Testis (tissue), 5 donors: ENCODE measurements at places on chromosomes 6 and 20. TPM values are rescaled to one million over a fixed set of nuclear protein-coding genes. Genes with fewer than 3 reads are reported as not detected.

GRCh38 chr6:168105813-168106632 lies 27.0 kb upstream of the FRMD1 start:
- no peak overlapping the region for H3K4me3 ChIP-seq
- H3K27ac ChIP-seq, result no peak overlapping the region
- H3K27me3 ChIP-seq, result no peaks in the 10 kb centered on the region
- DNase-seq, result no peak

DNA sequence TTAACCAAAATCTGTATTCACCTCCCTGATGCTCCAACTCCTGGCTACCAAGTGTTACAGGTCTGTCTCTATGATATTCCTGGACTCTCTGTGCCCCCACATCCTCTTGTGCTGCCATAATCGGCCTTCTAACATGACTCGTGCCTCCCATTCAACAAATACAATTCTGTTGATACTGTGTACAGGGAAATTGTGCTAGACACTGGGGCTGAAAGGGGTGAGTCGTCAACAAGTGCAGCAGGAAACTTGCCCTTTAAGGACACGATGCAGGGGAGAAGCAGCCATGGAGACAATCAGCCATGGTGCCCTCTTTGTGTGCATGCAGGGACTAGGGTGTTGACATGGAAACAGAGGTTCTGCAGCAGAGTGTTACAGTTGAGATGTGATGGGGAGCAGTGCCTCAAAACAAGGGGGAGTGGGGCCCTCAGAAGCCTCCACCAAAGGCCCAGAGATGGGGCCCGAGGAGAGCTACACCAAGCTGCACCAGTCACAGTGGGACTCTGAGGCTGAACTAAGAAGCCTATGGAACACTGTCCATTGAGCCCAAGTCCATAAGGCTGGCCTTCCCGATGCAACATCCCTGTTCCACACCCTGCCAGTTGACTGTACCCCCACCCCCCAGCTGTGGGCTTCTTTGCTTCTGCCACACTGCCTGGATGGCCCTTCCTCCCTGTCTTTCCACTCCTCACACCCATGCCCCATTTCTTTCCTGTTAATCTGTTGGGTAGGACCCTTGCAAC lies 3.1 kb downstream of the PCED1A start:
- H3K27ac ChIP-seq, result no peak overlapping the region
- H3K27me3 ChIP-seq, result no peaks in the 10 kb centered on the region
- H3K4me1 ChIP-seq, result peaks cover 14% of the 10 kb centered on the region
- no peaks in the 10 kb centered on the region for H3K36me3 ChIP-seq
- DNase-seq, result no peak

DNA sequence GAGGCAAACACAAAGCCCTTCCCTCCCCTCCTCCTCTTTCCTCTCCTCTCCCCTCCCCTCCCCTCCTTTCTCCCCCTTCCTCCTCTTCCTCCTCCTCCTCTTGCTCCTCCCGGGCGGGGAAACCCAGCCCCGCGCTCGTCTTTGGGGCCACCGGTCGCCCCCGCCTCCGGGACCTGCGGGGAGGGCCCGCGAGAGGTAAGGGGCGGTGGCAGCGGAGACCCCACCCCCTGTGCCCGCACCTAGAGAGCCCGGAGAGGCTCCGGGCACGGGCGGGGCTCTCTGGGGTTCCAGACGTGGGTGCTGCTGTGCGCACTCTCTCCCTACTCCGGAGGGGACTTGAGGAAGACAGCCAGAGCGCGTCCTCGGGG lies at the start of gene RIN2:
RIN2 (plus strand) TSS at position 126 of the 368 bp plus-strand sequence. CDS start 131,344 bp downstream, outside the sequence.
- no peaks in the 10 kb centered on the region for H3K27me3 ChIP-seq
- H3K4me3 ChIP-seq, result peak within 1 kb of the TSS; percentile 72
- peak; percentile 34 for DNase-seq
- peak within 1 kb of the TSS; percentile 85 for H3K27ac ChIP-seq
- H3K4me1 ChIP-seq, result peaks cover 17% of the 10 kb centered on the region
- H3K36me3 ChIP-seq, result no peaks in the 10 kb centered on the region

DNA sequence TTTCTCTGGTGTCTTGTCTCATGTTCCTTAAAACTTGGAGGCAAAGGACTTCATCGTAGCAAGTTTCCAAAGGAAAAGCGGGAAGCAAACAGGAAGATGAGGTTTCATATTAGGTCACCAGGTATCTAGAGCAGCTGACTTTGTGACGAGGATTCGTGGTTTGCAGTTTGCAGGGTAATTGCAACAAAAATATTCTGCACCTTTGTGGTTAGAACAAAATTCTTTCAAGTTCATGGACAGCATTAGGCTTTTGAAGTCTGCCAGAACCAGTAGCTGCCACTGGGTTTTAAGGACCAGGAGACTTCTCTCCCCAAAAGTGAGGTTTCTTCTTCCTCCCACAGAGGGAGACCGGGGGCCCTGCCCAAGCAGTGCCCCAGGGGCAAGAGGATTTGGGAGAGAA lies 63.4 kb downstream of the RPP40 start:
- peaks cover 4% of the 10 kb centered on the region for H3K4me1 ChIP-seq
- H3K36me3 ChIP-seq, result no peaks in the 10 kb centered on the region
- DNase-seq, result no peak
- no peak overlapping the region for H3K27ac ChIP-seq

DNA sequence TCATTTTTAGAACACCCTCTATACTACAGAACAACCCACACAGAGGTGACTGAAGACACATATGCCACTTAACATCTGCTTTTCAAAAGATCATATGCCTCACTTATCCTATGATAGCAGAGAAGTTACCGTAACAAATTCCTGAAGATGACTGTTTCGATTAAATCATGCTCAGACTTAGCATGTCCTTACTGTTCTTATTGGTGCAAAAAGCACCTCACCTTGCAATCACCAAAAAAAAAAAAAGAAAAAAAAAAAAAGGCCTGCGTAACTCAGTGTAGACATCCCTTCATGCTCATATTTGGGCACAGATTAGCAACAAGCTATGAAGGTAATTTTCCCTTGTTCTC lies 17.7 kb upstream of the DST start:
- H3K36me3 ChIP-seq, result no peaks in the 10 kb centered on the region
- no peak overlapping the region for H3K4me3 ChIP-seq
- DNase-seq, result no peak

- peak overlapping the region; percentile 95 for H3K27ac ChIP-seq
- DNase-seq, result no peak
- no peaks in the 10 kb centered on the region for H3K27me3 ChIP-seq
- H3K4me3 ChIP-seq, result peak overlapping the region; percentile 76
Measured at GRCh38 chr6:53358440-53359094, 9.8 kb upstream of the ELOVL5 start.

GRCh38 chr6:145367149-145367548 lies 368.2 kb downstream of the EPM2A start:
- H3K27ac ChIP-seq, result no peak overlapping the region
- no peak for DNase-seq
- H3K27me3 ChIP-seq, result no peaks in the 10 kb centered on the region
- no peaks in the 10 kb centered on the region for H3K4me1 ChIP-seq

DNA sequence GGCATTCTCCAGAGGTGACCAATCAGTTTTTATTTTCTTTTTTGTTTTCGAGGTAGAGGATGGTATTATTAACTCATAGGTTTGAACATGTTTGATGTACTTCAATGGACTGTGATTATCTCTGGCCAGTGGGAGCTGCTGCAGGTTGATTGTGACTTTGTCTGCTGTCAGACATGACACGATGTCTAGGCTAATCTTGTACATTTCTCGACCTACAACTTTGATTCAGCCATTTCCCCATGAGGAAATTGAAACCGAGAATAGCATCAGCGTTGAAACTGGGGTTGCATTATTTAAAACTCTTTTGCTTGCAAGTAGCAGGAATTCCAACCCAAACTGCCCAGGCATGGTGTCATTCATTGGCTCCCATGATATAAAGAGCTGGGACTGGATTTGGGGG lies 218.9 kb downstream of the CDH26 start:
- H3K4me3 ChIP-seq, result no peak overlapping the region
- DNase-seq, result no peak
- H3K27ac ChIP-seq, result no peak overlapping the region
- no peaks in the 10 kb centered on the region for H3K27me3 ChIP-seq

DNA sequence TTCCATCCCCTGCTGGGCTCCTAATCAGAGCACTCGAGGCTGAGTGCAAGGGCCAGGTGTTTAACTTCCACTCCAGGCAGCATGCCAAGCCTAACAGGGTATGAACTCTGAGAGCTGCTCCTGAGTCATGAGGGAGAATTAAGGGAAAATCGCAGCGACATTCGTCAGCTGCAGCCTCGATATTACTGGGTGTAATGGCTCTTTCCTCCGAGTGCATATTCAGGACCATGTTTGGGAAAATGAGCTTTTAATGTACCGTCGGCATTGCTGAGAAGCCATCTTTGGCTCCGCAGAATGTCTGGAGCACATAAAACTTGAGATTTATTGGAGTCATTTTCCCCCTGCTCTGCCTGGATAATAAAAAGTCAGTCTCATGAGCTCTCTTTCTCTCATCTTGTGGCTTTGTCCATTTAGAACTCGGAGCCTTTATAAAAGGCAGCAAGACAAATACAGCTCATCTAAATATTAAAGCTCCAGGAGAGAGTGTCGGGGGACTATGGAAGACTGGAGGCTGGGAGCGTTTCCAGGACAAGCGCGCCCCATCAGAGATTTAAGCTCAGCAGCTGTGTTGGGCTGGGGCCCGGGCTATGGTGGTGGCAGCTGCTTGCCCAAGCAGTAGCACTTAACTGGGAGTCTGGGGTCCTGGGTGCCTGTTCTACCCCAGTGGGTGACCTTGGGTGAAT lies 103.7 kb downstream of the TOX2 start:
- peaks cover 7% of the 10 kb centered on the region for H3K4me1 ChIP-seq
- no peak overlapping the region for H3K4me3 ChIP-seq
- no peaks in the 10 kb centered on the region for H3K36me3 ChIP-seq
- no peaks in the 10 kb centered on the region for H3K27me3 ChIP-seq

DNA sequence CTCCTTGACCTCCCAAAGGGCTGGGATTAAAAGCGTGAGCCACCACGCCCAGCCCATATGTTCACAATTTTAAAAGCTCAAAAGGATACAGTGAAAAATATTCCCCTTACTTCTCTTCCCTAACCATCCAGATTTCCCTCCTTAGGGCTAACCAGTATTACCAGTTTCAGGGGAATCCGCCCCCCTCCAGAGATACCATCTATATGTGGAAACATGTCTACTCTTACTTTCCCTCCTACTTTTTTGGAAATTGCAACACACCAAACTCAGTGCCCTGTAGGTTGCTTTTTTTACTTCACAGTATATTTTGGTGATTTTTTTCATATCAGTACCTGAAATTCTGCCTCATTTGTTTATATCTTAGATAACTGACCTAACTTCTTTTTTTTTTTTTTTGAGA lies 6.9 kb upstream of the RPL10A start:
- no peaks in the 10 kb centered on the region for H3K36me3 ChIP-seq
- H3K27ac ChIP-seq, result no peak overlapping the region
- H3K4me1 ChIP-seq, result no peaks in the 10 kb centered on the region
- no peaks in the 10 kb centered on the region for H3K27me3 ChIP-seq
- DNase-seq, result no peak
- no peak overlapping the region for H3K4me3 ChIP-seq

GRCh38 chr6:137657351-137657911 lies 163.2 kb upstream of the OLIG3 start:
- no peak for DNase-seq
- H3K4me3 ChIP-seq, result no peak overlapping the region
- no peak overlapping the region for H3K27ac ChIP-seq
- no peaks in the 10 kb centered on the region for H3K36me3 ChIP-seq
- no peaks in the 10 kb centered on the region for H3K4me1 ChIP-seq

DNA sequence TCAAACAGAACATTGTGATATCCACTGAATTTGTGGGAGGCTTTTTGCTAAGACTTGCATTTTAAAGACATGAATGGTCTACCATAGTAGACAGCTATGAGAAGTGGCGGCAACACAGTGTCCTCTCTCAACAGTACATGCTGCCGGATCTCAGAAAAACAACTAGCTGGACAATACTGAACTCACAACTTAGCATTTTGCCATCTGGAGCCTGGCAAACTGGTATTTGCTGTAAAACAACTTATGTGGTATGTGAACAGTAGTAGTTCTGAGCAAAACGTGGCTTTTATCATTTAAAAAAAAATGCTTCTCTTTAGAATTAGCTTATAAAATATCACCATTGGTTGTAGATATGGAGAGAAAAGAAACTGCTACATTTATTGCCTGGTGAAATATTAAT lies 3.3 kb upstream of the PXDC1 start:
- no peaks in the 10 kb centered on the region for H3K27me3 ChIP-seq
- no peak overlapping the region for H3K4me3 ChIP-seq
- no peak overlapping the region for H3K27ac ChIP-seq
- peaks cover 1% of the 10 kb centered on the region for H3K4me1 ChIP-seq
- H3K36me3 ChIP-seq, result no peaks in the 10 kb centered on the region
- DNase-seq, result no peak

DNA sequence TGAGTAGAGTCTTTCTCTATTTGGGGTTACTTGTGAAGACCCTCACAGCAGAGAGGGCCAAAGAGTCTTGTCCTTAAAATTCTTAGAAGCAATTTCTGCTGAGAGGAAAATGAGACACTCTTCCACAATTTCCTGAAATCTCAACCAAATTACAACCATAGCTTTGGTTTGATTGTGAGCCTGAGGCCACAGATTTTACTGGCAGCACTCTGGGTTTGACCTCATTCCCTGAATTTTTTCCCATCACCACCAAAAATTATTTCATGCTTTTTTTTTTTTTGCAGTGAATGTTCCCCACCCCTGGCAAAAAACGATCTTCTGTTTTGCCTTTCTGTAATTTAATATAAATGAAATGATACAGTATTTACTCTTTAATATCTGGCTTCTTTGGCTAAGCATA lies 125.5 kb downstream of the THEMIS start:
- no peaks in the 10 kb centered on the region for H3K4me1 ChIP-seq
- no peaks in the 10 kb centered on the region for H3K36me3 ChIP-seq
- H3K4me3 ChIP-seq, result no peak overlapping the region
- DNase-seq, result no peak
- H3K27me3 ChIP-seq, result no peaks in the 10 kb centered on the region
- H3K27ac ChIP-seq, result no peak overlapping the region

- H3K36me3 ChIP-seq, result no peaks in the 10 kb centered on the region
- no peak for DNase-seq
- H3K4me1 ChIP-seq, result no peaks in the 10 kb centered on the region
- H3K4me3 ChIP-seq, result no peak overlapping the region
- H3K27me3 ChIP-seq, result no peaks in the 10 kb centered on the region
Measured at GRCh38 chr20:2533118-2533517, 3.3 kb upstream of the TMC2 start.

- no peak overlapping the region for H3K27ac ChIP-seq
- H3K4me3 ChIP-seq, result no peak overlapping the region
- peaks cover 5% of the 10 kb centered on the region for H3K4me1 ChIP-seq
Measured at GRCh38 chr20:21124190-21124589, 1.7 kb upstream of the KIZ start.

- no peaks in the 10 kb centered on the region for H3K36me3 ChIP-seq
- peak; percentile 59 for DNase-seq
- no peaks in the 10 kb centered on the region for H3K4me1 ChIP-seq
- H3K4me3 ChIP-seq, result no peak overlapping the region
Measured at GRCh38 chr20:54680872-54681619, 205.7 kb downstream of the DOK5 start.

- no peaks in the 10 kb centered on the region for H3K36me3 ChIP-seq
- H3K27ac ChIP-seq, result no peak overlapping the region
- H3K4me1 ChIP-seq, result peaks cover 11% of the 10 kb centered on the region
Measured at GRCh38 chr6:10425975-10426780, 11.3 kb upstream of the TFAP2A start.

GRCh38 chr20:58514321-58515232 lies 622 bp downstream of the APCDD1L start:
- no peaks in the 10 kb centered on the region for H3K4me1 ChIP-seq
- peak overlapping the region; percentile 27 for H3K4me3 ChIP-seq
- no peak overlapping the region for H3K27ac ChIP-seq
- DNase-seq, result no peak

The TNF gene
- 1.1 TPM for polyA plus RNA-seq

The NQO2 gene
- polyA plus RNA-seq, result 35.6 TPM

The IRF4 gene
- polyA plus RNA-seq, result 1.8 TPM

The TEAD3 gene
- polyA plus RNA-seq, result 16.2 TPM

The FRK gene
- 2.5 TPM for polyA plus RNA-seq
